ENCODE measurements at places on chromosomes 7 and 10.
A peak's percentile ranks its signal among the peaks of the same experiment; 100 is the strongest.

- DNase-seq: no peak
These were observed 133.2 kb downstream of the CUX1 start for GRCh38 chr7:101950450-101951119.

GRCh38 chr10:111784436-111784835 is 399.1 kb downstream of the GPAM start:
- DNase-seq: no peak

DNA sequence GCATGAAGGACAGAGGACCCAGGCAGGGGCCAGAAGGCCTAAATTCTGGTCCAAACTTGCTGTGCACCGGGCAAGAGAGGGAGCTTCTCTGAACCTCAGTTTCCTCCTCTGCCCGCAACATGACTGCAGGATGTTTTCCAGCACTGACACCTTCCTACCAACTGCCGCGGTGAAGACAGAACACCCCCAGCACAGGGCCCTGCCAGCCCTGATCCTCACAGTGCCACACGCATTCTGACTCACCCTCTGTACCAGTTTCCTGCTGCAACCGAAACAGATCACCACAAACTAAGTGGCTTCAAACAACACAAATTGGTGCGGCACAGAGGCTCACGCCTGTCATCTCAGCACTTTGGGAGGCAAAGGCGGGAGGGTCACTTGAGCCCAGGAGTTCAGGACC is 18.1 kb downstream of the MAD1L1 start:
- no peak for DNase-seq

DNA sequence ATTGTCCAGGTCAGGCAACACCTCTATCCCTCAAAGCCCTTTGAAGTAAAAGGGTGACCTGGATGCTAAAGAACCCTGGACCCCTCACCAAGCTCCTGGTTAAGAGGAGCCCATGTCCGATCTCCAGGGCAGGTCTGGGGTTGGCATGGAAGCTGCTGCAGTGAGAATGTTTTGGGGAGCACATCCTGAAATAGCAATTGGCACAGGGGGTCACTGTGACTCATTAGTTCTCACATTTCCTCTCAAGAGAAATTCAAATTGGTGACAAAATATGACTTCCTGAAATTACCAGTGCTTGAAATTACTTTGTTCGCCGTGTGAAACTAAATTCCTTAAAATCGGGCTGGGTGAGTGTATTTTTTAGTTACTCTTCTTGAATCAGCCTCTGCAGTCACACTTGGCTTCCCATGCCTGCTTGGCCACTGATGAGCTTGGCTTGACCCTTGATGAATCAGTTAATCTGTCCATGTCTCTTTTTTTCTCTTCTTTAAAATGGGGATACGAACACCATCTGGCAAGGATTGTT is 18.8 kb upstream of the ARHGAP22 start:
- DNase-seq: no peak

- no peak for DNase-seq
These were observed 11.3 kb downstream of the NCOA4 start for GRCh38 chr10:46019177-46019528.

DNA sequence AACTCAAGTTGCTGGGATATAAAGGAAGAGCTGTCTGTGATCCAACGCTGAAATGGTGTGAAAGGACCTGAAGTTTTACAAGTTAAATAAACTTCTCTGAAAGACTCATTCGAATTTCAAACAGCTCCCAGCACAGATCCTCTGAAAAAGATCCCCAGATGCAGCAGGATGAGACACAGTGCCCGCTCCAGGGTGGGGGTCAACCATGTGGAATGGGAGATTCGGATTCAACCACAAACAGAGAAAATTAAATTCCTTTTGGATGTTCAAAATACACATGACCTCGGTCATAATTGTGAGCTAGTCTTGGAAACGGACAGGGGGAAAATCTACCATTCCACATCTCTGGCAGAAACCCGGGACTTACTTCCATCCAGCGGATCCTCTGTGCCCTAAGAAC is 119.6 kb downstream of the PRKAG2 start:
- DNase-seq: no peak

DNA sequence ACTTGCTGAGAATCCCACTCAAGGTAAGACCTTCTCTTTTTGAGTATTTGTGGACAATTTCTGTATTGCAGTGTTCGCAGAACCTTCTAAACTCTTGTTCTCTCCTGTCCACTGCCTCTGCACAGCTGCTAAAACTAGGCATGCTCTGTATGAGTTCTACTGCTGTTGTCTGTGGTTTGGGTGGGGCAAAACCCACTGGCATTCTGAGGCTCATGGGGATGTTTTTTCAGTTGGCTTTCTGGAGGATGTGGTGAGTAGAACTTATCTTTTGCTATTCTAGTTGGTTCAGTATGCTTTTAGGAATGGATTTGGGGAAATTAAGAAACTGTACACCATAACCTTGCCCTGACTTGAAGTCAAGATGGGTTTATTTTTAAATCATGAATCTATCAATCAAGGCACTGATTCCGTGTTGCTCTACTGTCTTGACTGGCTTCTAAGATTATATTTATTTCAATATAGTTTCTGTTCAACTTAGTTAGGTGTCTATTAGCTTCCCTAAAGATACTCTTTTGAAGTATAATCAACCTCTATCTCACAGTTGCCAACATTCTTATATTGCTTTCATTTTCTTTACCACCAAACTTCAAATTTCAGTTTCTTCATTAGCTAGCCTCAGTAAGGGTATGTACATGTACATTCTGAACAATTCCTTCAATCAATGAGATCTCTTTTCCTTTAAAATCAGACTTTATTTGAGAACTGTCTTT is 25.0 kb upstream of the C1GALT1 start:
- no peak for DNase-seq

- no peak for DNase-seq
These were observed 181.1 kb upstream of the NAMPT start for GRCh38 chr7:106465704-106466468.

- DNase-seq: no peak
These were observed 71.0 kb downstream of the GNAT3 start for GRCh38 chr7:80440883-80441282.

DNA sequence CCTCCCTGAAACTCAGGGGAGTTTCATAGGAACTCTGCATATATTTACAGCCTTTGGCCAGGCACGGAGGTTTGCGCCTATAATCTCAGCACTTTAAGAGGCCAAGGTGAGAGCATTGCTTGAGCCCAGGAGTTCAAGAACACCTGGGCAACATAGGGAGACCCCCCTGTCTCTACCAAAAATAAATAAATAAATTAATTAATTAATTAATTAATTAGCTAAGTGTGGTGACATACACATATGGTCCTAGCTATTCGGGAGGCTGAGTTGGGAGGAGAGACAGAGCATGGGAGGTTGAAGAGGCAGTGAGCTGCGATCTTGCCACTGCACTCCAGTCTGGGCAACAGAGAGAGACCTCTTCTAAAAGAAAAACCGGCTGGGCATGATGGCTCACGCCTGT is 9.4 kb upstream of the LEP start:
- DNase-seq: no peak

DNA sequence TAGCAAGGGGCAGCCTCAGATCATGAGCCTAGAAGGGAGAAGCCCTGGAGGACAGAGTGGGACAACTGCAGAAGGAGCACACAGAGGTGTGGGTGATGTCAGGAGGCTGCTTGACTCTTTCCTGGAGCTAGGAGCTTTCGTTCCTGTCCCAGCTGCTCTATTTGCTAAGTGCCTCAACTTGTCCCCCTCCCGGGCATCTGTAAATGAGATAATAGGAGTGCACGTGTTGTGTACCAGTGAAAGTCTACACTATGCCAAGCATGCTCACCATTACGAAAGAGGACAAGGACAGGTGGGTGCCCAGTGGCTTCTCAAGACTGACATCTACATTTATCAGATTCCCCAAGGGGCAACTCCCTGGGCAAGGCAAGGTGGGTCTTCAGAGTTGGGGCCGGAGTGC is 162.7 kb downstream of the KCNMA1 start:
- DNase-seq: no peak

GRCh38 chr7:36157527-36158320 is 4.7 kb downstream of the EEPD1 start:
- DNase-seq: no peak

DNA sequence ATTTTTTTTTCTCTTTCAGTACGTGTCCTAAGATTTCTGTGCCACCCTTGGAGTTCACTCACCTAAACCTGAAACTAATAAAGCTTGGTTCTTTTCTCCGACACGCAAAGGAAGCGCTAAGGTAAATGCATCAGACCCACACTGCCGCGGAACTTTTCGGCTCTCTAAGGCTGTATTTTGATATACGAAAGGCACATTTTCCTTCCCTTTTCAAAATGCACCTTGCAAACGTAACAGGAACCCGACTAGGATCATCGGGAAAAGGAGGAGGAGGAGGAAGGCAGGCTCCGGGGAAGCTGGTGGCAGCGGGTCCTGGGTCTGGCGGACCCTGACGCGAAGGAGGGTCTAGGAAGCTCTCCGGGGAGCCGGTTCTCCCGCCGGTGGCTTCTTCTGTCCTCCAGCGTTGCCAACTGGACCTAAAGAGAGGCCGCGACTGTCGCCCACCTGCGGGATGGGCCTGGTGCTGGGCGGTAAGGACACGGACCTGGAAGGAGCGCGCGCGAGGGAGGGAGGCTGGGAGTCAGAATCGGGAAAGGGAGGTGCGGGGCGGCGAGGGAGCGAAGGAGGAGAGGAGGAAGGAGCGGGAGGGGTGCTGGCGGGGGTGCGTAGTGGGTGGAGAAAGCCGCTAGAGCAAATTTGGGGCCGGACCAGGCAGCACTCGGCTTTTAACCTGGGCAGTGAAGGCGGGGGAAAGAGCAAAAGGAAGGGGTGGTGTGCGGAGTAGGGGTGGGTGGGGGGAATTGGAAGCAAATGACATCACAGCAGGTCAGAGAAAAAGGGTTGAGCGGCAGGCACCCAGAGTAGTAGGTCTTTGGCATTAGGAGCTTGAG is at the start of gene CFTR:
TSS of gene CFTR (plus strand) at position 801 of the 830 bp plus-strand sequence. CDS start 70 bp downstream, outside the sequence.
- DNase-seq: no peak

DNA sequence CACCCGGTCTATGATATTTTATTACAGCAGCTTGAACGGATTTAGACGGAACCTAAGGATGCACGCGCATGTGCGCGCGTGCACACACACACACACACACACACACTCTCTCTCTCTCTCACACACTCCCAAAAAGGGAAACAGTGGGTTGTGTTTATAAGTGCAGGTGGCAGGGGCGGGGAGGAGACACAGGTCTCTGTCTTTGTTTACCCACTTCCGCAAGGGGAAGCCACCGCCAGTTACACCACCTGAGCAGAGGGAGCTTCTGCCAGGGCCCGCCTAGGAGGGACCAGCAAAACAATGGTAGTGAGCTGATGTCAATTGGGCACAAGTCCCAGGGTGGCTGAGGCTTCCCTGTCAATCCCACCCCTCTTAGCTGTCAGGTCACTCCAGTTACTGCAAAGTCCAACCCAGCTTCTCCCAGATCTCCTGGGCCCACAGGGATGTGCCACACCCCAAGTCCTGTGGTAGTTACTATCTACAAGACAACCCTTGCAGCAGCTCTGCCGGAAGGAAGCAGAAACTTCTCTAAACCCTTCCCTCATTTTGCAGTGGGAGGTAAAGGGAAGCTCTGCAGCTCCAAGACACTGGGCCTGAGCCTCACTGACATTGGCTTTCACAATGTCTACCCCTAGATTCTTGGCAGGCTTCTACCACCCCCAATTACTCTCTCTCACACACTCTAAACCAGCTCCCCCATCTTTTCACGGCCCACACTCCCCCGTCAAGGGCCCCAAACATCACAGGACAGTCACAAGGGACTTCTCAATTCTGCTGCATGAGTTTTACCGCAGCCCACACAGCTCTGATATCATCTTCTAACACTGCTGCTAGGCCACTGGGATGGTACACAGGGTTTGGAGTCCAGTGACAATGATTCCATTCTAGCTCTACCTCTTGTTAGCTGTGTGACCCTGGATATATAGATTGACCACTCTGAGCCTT is 17.6 kb downstream of the ANXA11 start:
- no peak for DNase-seq

- no peak for DNase-seq
These were observed 137.5 kb downstream of the FGFR2 start for GRCh38 chr10:121460733-121461132.

GRCh38 chr7:152403726-152404125 is 32.1 kb downstream of the KMT2C start:
- no peak for DNase-seq

DNA sequence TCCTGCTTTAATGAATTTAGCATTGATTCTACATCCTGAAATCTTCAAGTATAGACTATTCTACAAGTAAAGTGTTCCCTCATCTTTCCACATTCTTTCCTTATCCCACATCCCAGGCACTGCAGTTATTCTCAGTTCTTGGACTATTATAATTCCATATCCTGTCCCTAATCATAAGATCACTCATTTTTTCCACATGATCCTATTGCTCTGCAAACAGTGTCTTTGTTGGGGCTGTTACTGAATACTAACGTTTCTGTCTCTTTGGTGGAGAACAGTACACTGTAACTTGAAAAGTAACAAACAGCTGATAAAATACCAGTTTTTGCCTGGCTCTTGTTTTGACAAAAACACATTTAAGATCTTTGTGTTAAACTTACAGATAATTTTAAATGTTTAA is 769.9 kb downstream of the MAGI2 start:
- no peak for DNase-seq

DNA sequence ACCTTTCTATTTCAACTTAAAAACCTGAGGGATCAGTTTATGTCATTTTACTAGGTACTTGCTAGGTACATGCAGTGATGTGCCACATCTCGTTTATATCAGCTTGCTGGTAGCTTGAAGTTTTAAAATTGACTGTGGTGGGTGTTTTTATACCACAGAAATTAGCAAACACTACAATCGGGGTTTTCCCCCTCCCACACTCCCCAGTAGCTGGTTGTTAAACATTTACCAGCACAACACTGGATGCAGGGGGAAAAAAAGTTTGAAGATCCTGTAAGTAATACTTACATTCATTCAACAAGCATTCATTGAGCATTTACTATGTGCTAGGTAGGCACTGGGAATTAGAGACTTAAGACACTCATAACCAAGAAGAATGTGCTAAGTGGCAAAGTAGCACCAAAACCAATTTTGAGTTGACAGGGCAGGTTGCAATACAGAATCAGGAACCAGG is 32.6 kb downstream of the USP6NL start:
- DNase-seq: no peak

GRCh38 chr7:157017149-157017548 is 6.7 kb upstream of the MNX1 start:
- DNase-seq: no peak

- no peak for DNase-seq
These were observed 42.2 kb downstream of the BMPR1A start for GRCh38 chr10:86798611-86799010.

- DNase-seq: no peak
These were observed 35.5 kb downstream of the GPR141 start for GRCh38 chr7:37719077-37719476.

DNA sequence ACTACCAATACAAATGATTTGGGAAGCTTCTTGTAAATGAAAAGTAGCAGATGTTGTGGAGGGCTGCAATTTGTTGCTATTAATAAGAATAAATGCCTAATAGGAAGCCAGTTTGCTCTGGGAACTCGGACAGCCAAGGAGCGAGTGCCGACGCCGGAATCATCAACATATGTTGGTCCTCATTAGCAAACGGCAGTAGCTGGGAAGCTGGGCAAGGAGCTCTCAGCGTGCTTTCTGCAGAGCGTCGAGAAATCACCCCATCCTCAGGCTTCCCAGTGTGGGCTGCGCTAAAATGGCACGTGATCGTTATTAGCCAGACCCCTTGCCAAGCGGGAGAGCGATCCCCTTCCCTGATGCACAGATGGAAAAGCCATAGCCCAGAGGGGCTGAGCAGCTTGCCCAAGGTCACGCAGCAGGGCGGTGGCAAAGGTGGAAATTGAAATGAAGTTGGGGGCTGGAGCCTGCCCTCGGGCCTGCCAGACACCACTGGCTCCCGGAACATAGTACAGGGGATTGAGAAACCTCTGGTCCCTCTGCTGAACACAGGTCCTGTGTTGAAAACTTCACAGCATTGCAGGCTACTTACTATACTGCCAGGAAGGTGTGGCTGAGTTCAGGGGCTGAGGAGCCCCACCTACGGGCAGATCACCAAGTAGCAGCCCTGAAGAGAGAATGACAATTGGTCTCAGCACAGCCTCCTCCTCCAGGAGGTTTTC is 326.9 kb downstream of the PLXNA4 start:
- peak; percentile 61 for DNase-seq
